ENCODE measurements at places on chromosomes 6 and 20.

- DNase-seq = no peak
Measured at GRCh38 chr20:33857722-33858563, 46.8 kb downstream of the CHMP4B start.

DNA sequence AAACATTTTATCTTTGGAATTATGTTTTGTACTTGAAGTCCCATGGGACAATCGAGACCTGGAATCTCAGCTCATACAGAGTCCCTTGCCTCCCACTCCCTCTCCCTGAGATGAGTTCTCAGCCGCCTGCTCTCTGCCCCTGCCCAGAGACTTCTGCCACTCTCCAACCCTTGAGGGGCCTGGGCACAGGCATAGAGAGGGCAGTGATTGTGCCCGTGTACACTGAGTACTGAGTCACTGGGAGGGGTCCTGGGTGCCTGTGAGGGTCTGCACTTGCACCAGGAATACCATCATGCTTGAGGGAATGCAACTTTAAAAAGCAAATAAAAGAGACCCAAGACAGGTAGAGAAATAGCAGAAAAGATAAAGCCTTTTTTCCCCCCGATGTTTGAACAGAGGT lies 453.8 kb upstream of the HS3ST5 start:
- no peak for DNase-seq

DNA sequence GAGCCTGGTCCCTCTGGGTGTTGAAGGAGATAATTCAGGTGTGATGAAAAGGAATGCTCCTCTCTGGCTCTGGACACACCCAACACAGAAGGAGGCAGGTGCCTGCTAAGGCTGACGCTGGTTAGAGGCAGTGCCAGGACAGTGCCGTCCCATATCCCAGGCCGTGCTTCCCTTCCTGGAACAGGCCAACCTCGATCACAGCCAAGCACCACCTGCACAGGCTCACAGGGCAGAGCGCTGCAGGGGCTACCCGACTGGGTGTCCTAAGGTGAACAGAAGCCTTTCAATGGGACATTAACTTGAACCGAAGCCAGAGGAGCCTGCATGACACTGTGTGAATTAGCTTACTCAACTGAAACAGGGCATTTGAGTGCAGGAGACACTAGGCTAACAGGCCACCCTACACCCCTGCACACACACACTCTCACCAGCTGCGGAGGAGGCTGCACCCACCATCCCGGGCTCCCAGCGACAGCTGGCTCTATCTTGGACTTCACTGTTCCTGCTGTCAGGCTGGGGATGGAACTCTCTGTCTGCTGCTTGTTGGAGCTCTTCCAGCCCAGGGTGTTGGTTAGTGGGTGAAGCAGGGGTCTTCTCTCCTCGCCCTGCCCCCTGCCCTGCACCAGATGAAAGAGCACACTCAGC lies 347.2 kb downstream of the TAF4 start:
- no peak for DNase-seq

DNA sequence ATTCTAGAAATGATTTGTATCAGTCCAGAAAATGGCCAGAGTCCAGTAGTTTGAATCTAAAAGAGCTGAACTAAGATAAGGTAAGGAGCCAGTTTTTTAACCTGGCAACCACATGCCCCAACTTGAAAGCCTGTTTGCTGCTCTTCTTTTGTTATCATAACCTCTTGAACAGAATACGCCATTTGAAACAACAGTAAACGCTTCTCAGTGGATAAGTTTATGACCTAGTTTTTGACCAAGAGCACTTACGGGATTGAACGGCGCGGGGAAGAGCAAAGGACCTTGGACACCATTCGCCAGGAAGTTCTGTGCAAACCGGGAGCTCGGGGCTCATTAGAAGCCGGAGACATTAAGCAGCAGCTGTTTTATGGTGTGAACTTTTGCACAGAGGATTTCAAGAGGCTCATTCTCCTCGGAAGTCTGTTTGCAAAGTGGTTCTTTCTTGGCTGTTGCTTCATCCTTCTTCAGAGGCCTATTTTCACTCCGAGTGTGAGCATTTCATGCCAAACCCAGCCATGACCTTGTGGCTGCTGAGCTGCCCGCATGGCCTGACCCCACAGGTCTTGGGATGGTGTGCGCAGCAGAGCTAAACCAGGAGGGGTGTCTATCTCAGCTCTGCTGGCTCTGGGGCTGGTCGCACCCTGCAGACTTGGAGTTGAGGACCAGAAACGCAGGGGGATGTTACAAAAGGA lies 215.1 kb downstream of the SOX4 start:
- peak; percentile 48 for DNase-seq

DNA sequence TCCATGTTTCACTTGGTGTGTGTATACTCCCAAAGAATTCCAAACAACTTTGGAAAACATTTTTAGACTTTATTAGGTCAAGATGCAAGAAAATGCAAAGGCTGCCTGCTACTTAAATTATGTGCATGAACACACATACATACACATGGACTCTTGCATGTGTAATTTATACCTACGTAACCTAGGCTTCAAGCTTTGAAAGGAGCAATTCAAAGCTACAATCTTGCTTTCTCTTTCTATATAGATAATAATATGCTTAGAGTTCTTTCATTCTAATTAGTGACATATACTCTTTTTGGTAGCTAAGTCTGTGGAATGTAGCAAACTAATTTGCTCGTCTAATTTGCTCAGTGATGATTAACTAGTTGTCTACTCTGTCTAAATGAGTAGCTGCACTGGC lies 146.5 kb downstream of the EPHA7 start:
- peak; percentile 19 for DNase-seq

GRCh38 chr20:19786311-19786710 lies 28.3 kb downstream of the RIN2 start:
- DNase-seq = peak; percentile 77

DNA sequence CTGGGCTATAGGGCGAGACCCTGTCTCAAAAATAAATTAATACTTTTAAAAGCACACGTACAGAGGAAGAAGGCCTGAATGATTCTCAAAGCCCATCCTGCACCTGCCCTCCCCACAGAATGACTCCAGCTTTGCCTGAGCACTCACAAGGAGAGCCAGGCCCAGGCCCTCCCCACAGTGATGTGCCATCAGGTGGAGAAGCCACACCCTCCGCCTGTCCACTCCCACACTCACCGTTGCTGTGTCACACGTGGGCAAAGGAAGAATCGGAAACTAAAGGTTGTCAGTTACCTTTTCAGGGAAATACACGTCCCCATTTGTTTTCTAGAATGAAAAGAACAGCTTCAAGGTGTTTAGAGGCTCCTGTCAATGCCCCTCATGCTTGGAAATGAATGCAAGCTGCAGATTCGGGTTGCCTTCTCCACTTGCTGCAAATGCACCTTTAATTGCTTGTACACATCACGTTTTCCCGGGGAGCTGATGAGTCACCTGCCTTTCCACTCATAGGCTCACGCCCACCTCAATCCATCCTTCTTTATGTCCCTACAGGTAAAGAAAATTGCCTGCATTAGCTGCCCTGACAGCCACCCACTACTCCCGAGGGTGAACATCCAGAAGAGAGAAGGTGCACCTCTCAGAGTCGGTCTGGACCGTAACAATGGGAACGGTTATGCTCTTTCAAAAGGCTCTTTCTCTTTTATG lies 45.5 kb upstream of the AFDN start:
- no peak for DNase-seq

DNA sequence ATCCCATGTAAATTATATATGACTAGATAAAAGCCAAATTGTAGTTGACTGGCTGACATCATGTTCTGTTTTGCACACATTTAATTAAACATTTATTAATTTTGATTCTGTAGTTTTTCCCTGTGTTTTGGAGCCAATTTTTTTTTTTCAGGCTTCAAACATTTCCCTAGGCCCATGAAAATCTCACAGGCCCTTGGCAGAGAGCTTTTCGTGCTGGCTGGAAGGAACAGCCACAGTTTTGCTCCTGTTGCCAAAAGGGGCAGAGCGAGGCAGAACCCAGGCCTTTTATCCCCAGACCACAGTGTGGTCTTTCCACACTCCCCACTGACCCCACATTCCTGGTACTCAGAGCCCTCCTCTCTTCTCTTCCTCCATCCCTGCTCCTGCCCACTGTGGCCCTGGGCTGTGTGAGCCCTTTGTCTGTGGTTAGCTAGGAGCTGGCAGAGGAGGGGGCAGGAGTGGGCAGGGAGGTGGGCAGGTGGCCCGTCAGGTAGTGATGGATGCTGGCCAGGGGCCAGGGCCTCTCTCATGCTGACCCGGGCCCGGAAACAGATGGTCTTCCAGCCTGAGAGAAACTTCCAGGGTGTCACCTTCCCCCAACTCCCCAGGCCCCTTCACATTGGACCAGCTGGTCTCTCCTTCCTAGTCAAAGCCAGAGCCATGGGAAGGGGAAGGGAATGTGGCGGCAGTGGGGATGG lies 19.4 kb upstream of the CCM2L start:
- DNase-seq = no peak

- no peak for DNase-seq
Measured at GRCh38 chr6:108588586-108588985, 27.9 kb downstream of the FOXO3 start.

- no peak for DNase-seq
Measured at GRCh38 chr6:21085211-21085610, 508.3 kb upstream of the SOX4 start.

DNA sequence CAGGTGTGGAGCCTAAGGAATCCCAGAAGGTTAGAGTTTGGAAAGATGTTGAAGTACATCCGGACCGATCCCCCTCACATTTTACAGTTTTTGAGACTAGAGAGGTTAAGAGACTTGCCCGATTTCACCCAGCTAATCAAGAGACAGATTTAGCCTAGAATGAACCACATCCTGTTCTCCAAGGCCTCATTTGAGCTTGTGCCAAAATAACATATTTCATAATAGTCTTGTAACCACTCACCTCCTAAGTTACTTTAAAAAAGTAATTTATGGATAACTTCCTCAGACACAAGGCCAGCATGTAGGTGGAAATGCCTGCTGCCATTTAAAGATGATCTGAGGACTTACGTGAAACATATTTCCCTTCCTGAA lies 39.8 kb upstream of the ARHGAP18 start:
- peak; percentile 67 for DNase-seq

GRCh38 chr6:130557481-130558112 lies 191.8 kb downstream of the TMEM200A start:
- DNase-seq = no peak
